ENCODE measurements at places on chromosomes 1 and 21.

DNA sequence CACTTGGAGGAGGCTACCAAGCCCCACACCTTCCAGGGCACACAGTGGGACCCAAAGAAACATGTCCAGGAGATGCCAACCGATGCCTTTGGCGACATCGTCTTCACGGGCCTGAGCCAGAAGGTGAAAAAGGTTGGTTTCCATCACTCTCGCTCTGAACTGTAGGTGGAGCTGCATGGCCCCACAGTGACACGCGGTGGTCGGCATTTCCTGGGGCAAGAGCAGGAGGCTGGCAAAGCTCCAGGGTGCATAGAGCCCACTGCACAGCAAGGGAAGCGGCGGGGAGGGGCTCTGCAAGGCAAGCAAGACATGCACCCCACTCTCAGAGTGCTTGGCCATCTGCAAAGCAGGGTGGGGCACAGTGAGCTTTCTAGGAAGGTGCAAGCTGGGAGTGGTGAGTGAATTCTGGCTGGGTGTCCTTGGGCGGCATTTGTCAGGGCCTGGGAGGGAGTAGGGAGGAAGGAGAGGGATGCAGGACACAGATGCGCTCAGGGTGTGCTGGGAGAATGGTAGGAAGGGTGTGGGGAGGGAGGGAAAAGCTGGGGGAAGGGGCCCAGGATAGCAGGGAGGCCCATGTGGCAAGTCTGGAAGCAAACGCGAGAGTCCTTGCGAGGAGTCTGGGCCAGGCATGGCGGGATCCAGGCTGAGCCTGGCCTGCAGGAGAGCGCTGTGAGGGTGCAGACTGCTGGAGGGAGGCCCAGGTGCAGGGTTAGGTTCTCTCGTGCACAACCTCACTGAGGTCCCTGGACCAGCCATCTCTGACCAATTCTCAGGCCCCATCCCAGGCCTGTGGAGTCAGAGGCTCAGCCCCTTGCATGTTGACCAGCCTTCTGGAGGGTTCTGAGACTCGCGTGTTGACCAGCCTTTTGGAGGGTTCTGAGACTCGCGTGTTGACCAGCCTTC, 11.0 kb downstream of the TRPM2 start:
- DNase-seq: no peak

DNA sequence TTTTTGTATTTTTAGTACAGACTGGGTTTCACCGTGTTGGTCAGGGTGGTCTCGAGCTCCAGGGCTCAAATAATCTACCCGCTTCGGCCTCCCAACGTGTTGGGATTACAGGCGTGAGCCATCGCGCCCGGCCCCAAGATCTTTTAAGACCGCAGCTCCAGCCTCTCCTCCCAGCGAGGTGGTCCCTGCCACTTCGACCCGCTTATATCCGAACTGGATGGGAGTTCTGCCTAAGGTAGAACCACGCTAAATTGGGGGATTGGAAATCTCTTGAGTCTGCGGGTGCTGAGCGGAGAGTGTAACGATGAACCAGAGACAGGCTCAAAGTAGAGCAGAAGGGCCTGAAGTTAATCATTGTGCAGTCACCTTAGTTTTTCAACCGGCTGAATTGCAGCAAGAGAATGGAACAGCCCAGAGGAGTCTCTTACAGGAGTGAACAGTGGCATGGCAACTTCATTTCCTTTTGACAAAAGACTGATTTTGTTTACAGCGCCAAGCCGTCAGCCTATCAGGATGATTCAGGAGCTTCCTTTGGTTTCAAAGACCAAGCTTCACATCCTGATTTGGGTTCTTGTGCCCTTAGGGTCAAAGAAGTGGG, 726 bp upstream of the CYB5R1 start:
- peak; percentile 44 for DNase-seq

DNA sequence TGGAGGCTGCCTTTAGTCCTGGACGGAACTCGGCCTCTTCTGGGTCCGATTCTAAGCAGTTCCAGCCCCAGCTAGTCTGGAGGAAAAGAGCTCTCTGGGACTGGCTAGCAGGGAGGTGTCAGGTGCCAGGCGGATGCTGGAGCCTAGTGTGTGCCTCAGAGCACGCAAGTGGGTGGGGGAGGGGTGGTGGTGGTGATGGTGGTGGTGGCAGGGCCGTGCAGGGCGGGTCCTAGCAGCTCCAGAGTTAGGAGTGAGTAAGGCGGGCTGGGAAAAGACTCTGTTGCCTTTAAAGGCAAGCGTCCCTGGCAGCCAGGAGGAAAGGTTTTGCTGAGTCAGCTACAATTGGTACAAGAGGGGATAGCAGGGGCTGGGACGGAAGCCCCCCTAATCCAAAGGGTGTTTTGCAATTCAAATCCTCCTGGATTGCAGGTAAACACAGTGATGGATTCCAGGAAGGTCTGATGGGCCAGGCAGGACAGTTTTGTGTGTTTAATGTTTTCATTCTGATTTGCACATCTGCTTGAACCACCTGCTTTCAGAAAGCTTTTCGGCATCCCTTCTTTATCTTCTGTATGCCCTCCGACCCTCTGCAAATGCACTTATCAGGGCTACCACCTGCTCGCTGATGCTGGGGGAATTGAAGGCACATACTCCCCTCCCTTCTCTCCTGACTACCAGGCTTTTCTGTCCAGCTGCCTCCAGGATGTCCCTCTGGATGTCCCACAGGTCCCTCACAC, 4.1 kb upstream of the SLC2A1 start:
- no peak for DNase-seq

GRCh38 chr1:28172713-28173150, 3.8 kb downstream of the PTAFR start:
- peak; percentile 34 for DNase-seq

GRCh38 chr1:2231532-2232254, 3.6 kb downstream of the SKI start:
- DNase-seq: peak; percentile 87

- no peak for DNase-seq
Measured at GRCh38 chr21:17576080-17576835, 36.4 kb downstream of the BTG3 start.

GRCh38 chr21:34726627-34727337, 58.0 kb downstream of the CLIC6 start:
- no peak for DNase-seq

DNA sequence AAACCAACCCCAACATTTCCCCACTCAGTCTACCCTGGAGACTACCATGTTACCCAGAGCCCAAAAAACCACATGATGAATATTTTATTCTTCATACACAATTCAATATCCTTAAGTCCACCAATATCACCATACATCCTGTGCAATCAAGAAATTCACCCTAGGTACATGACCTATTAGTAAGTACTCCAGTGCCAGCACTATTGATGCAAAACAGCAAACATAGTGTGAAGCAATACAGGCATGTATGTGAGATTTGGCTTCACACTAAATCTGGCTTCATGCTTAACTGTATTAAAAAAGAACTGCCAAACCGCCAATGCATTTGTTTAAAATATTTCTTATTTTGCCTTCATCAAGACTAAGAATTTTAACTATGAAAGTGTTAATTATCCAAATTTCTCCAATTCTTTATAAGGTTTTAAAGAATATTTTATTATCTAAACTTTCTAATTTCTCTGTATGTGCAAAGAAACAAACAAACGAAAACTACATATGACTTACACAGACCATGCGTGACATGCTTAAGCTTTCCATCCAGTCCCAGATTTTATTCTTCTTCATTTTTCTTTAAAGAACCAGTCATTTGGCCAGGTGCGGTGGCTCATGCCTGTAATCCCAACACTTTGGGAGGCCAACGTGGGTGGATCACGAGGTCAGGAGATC, 22.4 kb upstream of the TMEM125 start:
- DNase-seq: no peak

DNA sequence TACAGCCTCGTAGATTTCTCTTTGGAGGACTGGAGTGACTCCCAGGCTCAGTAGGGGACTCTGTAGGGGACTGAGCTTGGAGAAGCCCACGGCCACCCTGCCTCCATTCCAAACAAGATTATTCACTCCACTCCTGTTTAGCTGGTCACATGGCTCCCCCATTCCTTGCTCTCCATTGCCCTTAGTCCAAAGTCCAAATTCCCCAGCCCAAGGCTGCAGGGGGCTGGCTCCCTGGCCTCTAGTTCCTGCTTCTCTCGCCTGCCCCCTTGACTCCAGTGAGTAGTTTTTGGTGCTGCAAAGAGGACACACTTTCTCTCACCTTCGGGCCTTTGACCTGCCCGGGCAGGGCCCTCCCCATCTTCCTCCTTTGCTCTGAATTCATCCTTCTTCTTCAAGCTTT, 403.3 kb downstream of the KIF26B start:
- no peak for DNase-seq

- no peak for DNase-seq
Measured at GRCh38 chr1:22717037-22717760, 6.6 kb downstream of the EPHB2 start.

GRCh38 chr1:22024485-22025367, 23.3 kb downstream of the CELA3A start:
- DNase-seq: peak; percentile 86

Measured in CD4-positive, alpha-beta T cell treated with Interleukin-10 for 1 hour (primary cell).